ENCODE measurements at places on chromosomes 1 and 21.

GRCh38 chr1:184340984-184341383, 45.8 kb upstream of the C1orf21 start:
- DNase-seq: no peak

DNA sequence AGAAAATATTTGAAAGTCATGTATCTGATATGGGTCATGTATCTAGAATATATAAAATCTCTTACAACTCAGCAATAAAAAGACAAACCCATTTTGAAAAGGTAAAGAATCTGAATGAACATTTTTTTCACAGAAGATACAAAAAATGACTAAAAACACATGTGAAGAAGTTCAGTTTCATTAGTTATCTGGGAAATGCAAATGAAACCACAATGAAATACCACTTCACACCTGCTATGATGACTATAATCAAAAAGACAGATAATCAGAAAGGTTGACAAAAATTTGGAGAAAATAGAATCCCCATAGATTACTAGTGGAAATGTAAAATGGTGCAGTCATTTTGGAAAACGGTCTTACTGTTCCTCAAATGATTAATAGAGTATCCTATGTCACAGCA, 631.0 kb downstream of the MRPL39 start:
- no peak for DNase-seq

DNA sequence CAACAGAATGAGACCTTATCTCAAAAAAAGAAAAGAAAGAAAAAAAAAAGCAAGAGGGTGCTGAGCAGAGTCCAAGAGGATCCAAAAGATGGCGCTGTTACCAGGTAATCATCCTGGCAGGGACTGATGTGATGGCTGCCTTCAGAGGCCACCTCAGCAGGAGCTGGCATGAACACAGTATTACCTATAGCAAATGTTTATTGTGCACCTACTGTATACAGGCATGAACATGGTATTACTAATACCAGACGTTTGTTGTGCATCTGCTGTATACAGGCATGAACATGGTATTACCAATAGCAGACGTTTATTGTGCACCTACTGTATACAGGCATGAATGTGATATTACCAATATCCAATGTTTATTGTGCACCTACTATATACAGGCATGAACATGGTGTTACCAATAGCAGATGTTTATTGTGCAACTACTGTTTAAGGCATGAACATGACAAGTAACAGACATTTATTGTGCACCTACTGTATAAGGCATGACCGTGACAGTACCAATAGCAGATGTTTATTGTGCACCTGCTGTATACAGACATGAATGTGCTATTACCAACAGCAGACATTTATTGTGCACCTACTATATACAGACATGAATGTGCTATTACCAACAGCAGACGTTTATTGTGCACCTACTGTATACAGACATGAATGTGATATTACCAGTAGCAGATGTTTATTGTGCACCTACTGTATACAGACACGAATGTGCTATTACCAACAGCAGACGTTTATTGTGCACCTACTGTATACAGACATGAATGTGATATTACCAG, 115.1 kb upstream of the TMEM51 start:
- peak; percentile 52 for DNase-seq

- no peak for DNase-seq
Observed at GRCh38 chr1:175204330-175204729, 11.8 kb upstream of the KIAA0040 start.

GRCh38 chr1:94715321-94715720, 104.8 kb upstream of the SLC44A3 start:
- DNase-seq: no peak

- no peak for DNase-seq
Observed at GRCh38 chr1:205049479-205049878, 6.5 kb downstream of the CNTN2 start.

GRCh38 chr1:166763318-166763717, 76.0 kb upstream of the POGK start:
- no peak for DNase-seq

DNA sequence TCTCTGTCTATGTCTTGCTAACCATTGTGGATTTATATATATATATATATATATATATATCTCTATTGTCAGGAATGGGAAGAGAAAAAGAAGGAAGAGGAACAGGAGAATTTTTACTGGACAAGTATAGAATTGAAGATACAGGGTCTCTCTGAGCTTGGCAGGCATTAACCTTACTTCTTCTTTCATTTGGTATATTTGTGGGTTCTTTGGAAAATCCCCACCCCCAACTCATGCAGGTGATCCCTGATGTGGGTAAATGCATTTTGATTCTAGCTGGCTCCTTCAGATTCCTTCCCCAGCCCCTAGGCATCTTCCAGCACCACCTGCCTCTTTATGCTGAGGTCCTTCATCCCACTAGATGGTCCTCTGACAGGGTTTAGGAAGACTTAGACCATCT, 78.8 kb upstream of the TRABD2B start:
- no peak for DNase-seq

- no peak for DNase-seq
Observed at GRCh38 chr1:27006683-27007082, 6.0 kb downstream of the TENT5B start.

DNA sequence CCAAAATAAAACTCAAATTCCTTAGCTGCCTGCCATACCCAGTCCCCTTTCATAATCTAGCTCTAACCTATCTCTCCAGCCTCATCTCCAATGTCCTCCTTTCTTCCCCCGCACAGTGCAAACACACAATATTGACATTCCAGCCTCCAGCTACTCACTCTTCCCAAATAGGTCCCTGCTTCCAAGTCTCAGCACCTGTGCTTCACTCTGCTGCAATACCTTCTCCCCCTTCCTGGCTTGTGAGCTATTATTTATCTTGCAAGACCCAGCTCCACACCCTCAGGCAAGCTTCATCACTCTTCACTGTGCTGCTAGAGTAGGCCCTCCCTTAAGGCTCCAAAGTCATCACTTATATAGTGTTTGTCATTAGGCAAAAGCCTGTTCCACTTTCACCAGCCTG, 9.7 kb downstream of the PLPP3 start:
- no peak for DNase-seq

DNA sequence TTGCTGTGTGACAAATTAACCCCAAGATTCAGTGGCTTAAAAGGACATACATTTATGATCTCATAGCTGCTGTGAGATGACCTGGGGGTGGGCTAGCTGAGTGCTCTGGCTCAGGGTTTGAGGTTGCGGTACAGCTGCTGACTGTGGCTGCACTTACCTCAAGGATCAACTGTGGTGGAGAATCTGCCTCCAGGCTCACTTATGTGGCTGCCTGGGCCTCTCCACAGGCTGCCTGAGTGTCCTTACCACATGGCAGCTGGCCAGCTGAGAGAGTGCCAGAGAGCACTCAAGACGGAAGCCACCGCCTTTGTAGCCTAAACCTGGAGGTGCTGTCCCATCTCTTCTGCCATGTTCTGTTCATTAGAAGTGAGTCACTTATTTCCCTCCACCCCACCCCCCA, 5.7 kb downstream of the LRRC71 start:
- DNase-seq: peak; percentile 43

DNA sequence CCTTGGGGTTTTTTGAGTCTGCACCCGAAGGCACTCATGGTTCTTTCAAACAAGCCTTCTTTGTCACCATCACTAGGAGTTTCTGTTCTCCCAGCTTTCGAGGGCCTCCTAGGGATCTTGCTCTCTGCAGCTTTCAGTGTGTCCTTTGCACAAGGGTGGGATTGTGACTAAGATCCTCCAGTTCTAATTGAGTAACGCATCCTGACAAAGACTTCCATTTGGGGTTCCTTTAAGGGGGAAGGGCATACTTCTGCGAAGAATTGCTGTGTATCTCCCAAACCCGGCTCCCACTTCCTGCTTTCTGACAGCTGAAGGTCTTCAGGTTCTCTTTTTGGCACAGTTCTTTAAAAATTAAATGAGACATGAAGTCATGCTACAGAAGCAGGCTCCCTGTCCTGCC, 139.4 kb downstream of the EDEM3 start:
- DNase-seq: no peak

DNA sequence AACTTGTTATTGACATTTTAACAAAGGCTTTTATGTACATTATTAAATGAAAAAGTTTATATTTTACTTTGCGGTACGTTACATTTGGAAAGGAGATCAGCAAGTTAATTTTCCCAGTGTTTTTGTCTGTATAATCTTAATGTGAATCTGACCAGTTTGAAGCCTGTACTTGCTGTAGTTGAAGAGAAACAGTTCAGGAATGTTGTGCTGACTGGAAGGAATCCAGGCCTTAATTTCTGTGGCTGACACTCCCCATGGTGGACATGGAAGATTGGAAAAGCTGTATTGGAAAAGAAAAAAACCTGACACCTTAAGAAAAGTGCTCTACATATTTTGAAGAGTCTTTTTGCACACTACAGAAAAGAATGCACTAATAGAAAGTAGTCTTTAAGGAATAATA, 15.5 kb downstream of the LEPR start:
- DNase-seq: no peak

DNA sequence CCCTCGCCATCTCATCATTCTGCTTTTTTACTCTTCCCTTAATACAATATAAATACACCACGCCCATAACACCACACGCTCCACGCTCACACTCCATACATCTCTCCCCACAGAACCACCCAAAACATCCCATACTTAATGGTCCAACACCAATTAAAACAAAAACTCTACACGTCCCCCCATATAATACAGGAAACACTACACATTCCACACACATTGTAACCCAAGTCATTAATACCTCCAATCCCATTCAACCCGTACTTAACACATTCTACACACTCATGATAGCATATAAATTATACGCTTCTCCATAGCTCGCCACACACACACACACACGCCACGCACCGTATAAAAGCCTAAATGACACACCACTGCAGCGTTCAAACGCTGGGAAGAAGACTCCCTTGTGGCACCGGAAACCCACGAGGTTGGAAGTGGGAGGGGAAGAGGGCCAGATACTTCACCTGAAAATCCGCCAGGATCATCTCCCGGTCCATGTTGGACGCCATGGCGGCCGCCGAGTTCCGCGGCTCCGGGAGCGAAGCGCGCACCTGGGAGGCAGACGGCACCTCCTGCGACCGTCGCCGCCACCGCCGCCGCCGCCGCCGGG, 659 bp downstream of the FAF1 start:
- peak; percentile 70 for DNase-seq

GRCh38 chr1:40315795-40316594, 1.1 kb downstream of the COL9A2 start:
- peak; percentile 12 for DNase-seq

DNA sequence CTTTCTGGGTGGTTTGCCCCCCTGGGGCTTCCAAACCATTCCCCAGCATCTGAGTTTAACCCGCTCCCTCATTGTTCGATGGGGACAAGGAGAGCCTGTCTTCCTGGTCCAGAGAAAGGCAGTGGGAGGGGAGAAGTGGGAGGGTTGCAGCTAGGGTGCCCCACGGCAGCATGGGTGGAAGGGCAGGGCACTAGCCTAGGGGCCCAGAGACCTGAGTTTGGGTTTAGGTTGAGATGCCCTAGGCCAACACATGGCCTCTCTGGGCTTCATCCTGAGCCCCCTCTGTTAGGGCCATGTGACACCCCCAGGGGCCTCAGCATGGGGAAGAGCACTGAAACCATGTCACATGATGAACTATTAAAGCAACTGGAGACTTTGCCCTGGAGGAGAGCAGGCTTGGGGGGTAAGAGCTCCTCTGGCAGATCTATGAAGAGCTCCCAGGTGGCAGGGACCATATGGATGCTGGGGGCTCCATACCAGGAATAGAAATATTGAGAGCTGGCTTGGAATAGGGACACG, 9.7 kb upstream of the RUNX3 start:
- DNase-seq: no peak

- no peak for DNase-seq
Observed at GRCh38 chr1:151720974-151721787, at the start of gene RIIAD1. TSS of gene RIIAD1 (plus strand) at chr1:151721522. CDS start at chr1:151721537, 15 bp downstream.

DNA sequence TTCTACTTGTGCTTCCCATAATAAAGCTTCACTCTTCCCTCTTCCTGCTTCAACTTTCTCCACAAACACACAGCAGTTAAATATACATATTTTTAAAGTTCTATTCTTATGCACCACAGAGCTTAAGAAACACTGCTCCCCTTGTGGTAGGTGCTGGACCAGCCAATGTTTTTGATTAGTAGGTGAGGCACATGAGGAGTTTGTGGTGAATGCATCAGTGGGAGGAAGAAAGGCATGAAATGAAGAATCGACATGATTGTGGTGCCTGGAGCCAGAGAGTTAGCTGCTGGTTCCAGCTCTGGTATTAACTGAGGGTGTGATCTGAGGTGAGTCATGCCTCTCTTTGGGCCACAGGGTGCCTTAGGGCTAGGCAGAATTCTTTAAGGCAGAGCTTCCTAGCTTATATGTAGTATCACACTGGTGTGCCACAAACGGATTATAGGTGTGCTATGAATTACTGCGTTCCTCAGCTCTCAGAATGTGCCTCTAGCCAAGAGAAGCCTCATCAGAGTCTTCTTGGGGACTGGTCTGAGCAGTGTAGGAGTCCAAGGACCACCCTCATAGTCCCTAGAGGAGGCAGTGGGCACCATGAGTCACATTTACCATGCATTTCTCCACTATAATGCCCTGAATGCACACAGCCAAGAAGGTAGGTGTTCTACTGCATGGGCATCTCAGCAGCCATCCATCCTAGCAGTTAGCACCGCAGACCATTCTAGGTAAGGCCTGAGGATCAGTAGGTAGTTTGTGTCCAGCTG, 97.4 kb upstream of the SGIP1 start:
- no peak for DNase-seq

DNA sequence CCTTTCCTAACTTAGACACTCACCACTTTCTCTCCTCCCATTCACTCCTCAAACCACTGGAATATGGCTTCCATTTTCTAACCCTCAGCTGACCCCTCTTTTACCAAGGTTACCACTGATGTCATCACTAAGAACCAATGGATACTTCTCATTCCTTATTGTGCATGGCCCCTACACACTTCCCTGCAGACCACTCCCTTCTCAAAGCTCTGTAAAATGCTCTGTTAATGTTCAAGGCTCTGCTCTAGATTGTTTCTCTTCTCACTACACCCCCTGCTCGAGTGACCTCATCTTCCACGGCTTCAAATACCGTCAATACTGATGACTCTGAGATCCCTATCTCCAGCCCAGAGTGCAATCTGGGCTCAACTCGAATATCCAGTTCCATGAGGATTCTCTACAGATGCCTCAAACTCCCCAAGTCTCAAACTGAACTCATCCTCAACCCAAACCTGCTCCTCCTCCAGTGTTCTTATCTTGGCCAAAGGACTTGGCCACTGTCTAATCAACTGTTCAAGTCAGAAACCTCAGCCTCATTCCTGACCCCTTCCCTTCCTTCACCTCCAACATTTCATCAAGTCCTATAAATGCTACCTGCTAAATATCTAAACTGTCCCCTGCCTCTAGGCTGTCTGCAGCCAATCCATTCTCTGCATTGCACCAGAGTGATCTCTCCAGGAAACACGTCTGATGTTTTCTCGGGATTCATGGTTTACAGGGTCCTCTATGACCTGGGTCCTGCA, 41.3 kb upstream of the BMP8B start:
- DNase-seq: peak; percentile 51
